ENCODE measurements at places on chromosomes 5 and 9.

DNA sequence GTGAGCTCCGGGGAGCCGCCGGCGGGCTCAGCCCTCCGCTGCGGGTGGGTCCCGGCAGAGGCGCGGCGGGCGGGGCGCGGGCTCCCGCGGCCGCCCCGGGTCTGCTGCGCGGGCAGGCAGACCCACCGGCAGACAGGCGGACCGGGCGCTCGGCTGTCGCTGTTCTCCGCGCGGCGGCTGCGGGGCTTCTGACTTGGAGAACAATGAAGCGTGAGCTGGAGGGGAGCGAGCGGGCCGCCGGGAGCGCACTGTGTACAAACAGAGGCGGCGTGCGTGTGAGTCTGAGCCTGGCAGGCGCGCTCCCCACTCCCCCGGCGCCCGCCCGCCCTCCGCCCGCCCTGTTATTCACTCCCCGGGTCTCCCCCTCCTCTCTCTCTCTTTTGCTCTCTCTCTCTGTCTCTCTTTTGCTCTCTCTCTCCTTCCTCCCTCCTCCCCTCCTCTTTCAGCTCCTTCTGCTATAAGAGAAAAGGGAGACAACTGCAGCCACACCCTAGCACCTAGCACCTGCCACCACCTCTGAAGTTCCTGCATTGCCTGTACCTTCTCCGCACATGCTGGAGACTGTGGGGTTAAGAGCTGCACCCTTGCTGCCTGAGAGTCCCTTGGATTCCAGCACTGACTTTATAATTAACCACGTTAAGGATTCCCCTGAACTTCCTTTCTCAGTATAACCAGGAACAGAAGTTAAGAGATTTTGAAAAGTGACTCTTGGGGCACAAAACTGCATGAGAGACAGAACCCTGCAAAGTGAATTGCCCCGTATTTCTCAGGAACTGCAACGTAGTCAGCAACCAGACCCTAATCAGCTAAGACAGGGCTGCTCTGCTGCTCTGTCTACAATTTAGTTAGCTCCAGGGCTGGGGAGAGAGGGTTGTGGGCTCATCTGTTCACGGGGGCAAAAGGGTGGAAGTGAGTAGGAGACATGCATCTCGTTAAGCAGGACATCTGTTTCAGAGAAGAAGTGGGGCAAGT lies at the start of gene EDIL3:
TSS of gene EDIL3 (minus strand) at position 277 of the 972 bp plus-strand sequence. CDS start 506 bp downstream, outside the sequence.
- no peak for DNase-seq

- no peak for DNase-seq
Observed at GRCh38 chr5:422323-423232, 20.4 kb upstream of the EXOC3 start.

DNA sequence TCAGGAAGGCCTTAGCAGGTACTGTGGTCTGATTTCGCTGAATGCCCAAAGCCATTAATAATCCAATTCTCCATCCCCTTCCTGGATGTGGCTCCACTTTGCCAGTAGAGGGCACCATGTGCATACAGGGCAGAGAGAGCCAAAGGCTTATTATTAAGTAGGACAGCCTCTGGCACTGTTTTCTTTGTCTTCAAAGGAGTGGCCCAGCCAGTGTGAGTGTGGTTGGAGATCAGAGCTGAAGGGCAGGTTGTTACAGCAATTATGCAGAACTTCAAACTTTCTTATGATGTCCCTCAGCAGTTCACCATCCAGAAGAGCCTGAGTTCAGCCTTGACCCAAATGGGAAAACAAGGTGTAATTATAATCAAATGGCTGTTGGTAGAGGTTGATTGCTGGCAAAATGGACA lies 38.6 kb upstream of the CEMIP2 start:
- DNase-seq: peak; percentile 47

DNA sequence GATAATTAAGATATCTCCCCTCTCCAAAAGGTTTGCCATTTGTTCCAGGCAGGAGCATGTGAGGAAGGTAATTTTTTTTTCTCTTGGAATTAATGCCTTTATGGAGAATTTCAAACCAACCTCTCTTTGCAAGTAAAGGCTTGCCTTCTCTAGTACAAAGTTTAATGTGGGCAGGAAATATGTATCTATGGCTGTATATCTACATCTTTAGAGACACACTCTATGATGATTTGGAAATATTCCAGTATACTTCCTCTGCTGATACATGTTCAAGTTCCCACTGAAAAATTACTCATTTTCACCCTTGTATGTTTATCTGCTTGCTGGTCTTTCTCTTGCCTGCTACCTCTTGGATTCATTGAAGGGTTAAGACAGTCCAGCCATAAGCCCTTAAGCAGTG lies 83.5 kb upstream of the SEMA6A start:
- DNase-seq: no peak

GRCh38 chr5:143404416-143405062 lies 1.1 kb upstream of the NR3C1 start:
- peak; percentile 76 for DNase-seq

- no peak for DNase-seq
Observed at GRCh38 chr5:16937503-16938161, 1.5 kb upstream of the MYO10 start.

DNA sequence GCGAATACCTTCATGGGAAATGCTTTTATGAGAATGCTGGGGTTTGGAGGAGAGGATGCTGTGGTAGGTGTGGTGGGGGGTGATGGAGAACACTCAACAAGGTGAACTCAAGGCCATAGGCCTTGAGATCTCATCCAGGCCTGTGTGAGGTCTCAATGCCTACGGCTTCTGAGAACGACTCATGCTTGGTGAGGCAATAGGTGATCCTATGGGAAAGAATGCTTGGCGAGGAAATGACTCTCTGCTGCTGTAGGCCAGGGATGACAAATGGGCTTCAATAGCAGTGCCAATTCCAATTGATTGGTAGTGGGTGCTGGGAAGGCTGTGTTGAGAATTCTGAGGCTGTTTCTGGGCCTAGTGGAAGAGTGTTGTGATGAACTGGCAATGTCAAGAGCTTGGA lies 280.2 kb upstream of the CLINT1 start:
- no peak for DNase-seq

DNA sequence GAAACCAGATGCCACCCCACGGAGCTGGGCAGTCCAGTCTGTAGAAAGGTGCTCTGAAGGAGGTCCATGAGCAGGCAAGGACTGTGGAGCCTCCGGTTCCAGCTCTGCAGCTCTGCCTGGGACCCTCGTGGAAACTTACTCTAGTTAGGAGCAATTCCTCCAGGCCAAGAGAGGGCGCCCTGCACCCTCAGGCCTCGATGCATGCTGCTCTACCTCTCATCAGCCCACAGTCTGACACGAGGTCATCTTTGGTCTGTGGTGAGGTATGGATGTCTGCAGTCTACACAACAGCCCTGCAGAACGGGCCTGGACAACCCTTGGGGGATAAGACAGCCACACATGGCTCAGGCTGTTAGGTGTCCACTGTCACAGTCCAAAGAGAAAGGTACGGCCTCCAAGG lies 50.6 kb upstream of the UBTD2 start:
- no peak for DNase-seq

- DNase-seq: no peak
Observed at GRCh38 chr9:8627976-8628679, 828.5 kb upstream of the DMAC1 start.

GRCh38 chr9:76927540-76928240 lies 21.8 kb upstream of the PRUNE2 start:
- DNase-seq: no peak

GRCh38 chr5:159992566-159992965 lies 16.4 kb upstream of the TTC1 start:
- no peak for DNase-seq

GRCh38 chr5:171494452-171495121 lies 75.1 kb downstream of the FGF18 start:
- DNase-seq: no peak

GRCh38 chr5:12114075-12114474 lies 209.8 kb upstream of the CTNND2 start:
- no peak for DNase-seq

GRCh38 chr5:132257131-132258101 lies at the start of gene PDLIM4:
Gene PDLIM4 (plus strand): TSS chr5:132257696. CDS start chr5:132257735, 39 bp downstream.
- no peak for DNase-seq

DNA sequence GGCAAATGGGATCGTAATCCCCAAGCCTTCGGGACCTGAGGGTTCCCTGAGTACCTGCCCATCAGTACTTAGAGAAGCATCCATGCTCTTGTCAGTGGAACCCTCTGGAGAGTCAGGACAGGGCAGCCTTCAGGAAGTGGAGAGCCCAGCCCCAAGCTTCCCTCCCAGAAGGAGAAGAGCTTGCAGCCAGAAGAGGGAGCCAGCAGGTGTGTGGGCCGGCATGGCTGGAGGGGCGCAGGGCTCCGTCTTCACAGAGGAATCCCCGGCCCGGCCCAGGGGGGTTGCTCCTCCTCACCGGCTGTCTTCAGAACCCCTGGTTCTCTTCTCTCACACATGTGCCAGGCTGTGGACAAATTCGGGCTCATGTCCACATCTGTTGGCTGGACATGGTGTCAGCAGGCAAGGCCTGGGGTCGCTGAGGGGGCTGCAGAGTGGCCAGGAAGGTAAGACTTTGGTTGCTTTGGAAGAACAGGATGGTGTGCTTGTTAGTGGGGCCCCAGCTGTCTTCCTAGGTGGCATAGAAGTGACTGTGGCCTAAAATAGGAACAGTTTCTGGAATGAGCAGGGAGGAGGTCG lies 58.9 kb upstream of the RXRA start:
- no peak for DNase-seq

DNA sequence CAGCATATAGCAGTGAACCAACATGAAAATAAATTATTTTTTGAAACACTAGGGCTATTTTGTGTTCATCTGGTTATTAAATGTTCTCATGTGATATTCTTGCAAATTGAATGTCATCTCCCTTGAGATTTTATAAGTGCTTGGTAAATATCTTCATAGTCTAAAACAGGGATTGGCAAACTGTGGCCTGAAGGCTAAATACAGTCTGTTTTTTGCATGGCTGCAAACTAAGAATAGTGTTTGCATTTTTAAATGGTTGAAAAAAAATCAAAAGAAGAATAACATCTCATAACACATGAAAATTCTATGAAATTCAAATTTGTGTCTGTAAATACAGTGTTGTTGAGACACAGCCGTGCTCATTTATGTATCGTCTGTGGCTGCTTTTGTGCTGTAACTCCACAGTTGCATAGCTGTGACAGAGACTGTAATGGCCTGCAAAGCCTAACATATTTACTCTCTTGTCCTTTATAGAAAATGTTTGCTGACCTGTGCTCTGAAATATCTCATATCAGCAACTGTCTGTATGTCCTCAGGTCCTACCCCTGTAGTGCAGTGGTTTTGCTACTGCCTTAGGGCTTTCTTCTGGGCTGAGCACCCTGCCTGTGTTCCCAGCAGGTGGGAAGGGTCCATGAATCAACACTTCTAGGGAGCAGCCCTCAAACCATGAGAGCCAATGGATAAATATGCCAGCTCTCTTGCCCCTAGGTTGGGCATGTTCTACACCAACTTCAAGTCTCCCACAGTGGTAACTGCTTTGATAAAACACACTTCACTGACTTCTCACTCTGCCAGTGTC lies 41.7 kb upstream of the ARRDC3 start:
- no peak for DNase-seq

DNA sequence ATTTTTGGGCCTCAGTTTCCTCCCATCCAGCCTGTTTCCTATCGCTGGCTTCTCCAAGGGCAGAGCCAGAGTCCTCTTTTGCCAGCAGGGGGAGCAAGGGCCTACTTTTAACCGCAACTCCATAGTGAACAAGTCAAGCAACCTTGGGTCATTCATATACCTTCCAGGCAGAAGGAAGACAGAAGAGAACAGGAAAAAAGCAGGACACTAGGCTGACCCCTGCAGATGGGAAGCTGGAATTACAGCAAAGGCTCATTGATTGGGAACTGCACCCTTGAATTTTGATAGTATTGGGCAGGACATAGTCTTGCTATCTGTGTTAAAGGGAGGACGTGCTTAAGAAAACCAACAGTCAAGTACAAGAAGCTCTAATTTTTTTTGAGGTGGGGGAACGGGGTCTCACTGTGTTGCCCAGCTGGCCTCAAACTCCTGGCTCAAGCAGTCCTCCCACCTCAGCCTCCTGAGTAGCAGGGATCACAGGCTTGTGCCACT lies 30.1 kb downstream of the QRFP start:
- DNase-seq: peak; percentile 42

GRCh38 chr5:177508837-177509236 lies 789 bp downstream of the DOK3 start:
- no peak for DNase-seq

DNA sequence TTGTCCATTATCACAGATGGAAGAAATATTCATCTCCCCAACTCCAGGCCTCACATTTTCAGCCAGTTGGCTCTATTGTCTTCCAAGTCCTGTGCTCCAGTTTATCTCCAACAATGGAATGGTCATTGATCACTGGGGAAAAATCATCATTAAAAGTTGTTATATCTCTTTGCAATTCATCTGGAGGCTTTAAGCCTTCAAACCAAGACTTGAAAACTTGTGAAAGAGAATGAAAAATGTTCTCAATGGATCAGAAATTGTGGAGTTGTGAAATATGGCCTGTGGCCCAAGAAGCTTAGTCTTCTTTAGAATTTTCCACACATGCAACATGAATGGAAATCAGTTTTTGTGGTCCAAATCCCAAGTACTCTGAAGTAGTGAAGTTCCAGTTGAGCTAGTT lies 569.6 kb downstream of the EBF1 start:
- DNase-seq: no peak

GRCh38 chr5:24353611-24354010 lies 291.2 kb downstream of the CDH10 start:
- no peak for DNase-seq

DNA sequence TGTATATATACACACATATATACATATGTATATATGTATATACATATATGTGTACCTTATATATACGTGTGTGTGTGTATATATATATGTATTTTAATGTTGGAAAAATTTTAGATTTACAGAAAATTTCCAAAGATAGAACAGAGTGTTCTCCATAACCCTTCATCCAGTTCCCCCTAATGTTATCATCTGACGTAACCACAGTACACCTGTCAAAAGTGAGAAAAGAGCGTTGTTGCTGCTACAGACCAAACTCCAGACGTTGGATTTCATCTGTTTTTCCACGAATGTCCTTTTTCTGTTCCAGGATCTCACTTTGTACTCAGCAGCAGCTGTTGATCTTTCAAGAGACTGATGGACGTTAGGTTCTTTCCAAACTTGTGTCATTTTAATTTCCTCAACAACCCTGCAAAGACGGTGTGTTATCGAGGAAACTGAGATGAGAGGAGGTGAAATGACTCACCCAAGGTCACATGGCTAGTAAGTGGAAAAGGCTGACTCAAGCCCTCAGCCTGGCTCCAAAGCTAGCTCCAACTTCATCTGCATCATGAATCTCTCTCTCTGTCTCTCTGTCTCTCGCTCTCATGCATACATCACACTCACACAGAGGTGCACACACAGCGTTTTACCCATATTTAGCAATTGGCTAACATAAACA lies 17.0 kb upstream of the NTNG2 start:
- DNase-seq: no peak

GRCh38 chr5:90174236-90174635 lies 235.3 kb downstream of the CETN3 start:
- DNase-seq: no peak

GRCh38 chr5:23864786-23865185 lies 357.4 kb downstream of the PRDM9 start:
- no peak for DNase-seq

DNA sequence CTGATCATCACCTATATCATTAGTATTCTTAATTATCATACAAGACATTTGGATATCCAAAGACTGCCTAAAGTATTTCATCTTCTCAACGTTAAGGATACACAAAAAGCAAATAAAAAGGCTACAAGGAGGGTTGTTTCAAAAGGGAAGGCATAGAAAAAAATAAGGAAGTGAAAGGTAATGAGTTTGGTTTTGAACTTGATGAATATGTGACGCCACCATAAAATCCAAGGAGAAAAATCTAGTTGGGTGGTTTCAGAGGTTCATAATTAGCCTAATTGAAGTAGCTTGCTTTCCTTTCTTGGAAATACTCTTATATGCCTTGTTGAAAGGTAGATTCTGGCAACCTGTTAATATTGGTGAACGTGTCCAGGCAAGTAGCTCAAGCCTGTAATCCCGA lies 96.1 kb upstream of the SGCD start:
- DNase-seq: no peak

Measured in T-cell (primary cell).